ENCODE measurements at places on chromosomes 1 and 21.
A peak's percentile ranks its signal among the peaks of the same experiment; 100 is the strongest.

DNA sequence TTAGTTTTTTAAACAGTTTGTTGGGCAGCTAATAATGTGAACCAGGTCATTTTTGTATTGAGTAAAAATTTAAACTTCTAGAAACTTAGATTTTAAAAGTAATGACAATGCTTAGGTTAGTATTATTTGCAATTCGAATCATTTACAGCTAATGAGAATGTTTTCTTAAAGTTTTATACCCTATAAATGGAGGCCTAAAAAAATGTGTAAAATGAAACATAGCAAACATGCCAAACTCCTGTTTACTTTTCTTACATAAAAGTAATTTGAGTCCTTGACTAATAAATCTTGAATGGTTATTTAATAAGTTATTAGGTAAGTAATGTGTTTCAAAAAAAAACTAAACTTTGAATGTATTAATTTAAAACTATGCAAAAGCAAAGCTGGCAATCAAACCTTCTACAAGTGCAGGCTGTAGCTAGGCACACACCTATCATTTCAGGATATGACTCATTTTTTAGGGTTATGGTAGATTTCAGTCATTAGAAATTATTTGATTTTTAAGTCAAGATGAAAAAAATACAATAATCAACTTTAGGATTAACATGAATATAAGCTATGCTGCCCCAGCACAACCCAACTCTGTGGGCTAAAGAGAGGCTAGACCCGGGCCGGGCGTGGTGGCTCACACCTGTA lies 41.5 kb downstream of the CLSTN1 start:
- ATAC-seq = no peak

GRCh38 chr21:45035477-45035848 lies 38.9 kb upstream of the ADARB1 start:
- ATAC-seq = no peak

DNA sequence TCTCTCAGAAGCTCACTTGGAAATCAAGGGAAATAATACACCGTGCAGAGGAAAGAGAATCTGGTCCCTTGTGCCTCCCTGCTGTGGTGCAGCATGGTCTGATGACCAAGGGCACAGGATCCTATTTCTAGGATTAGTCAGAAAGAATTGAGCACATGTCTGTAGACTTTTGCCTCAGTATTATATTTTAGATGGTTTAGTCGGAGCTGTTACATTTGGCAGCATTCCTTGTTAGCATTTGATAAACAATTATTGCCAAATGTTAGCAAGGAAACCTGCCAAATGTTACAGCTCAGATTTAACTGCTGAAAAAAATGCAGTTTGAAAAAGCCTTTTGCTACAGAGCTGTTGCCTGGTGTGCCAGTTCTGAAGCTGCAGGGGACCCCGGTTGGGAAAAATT lies 183.5 kb upstream of the DPYD start:
- ATAC-seq = peak; percentile 62

DNA sequence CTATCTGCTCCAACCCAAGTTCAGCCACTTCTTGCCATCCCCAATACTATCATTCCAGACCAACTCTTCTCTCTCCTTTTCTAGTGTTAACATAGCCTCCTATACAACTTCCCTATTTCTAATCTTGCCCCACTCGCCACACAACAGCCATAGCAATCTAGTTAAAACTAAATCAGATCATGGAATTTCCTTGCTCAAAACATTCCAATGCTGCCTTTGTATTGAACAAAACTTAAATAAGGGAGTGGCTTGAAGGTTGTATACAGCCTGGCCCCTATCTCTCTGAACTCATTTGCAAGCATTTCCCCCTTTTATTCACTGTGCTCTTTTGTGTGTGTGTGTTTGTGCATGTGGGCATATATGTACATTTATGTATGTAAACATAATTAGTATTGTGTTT lies 118.1 kb upstream of the SGIP1 start:
- no peak for ATAC-seq

- 0 out of 3 replicates have a peak, but pooled peaks have one; percentile 27 for ATAC-seq
These were observed 24.9 kb downstream of the DIP2A start for GRCh38 chr21:46483300-46484295.

DNA sequence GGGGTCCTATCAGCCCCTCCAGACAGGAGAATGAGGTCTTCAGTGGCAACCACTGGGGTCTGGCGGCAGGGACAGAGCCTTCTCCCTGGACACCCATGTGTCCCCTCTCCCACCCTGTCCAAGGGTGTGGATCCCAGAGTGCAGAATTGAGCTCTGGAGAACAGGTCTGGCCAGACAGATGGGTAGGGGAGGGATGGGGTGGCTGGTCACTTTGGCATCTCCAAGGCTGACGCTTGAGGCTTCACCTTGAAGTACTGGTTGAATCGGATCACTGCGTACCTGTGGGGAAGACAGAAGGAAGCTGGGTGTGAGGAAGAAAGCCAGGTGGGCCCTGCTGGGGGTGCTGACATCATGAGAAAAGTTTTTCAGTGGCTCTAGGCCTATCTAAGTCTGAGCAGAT lies 19.9 kb downstream of the ETNK2 start:
- no peak for ATAC-seq

DNA sequence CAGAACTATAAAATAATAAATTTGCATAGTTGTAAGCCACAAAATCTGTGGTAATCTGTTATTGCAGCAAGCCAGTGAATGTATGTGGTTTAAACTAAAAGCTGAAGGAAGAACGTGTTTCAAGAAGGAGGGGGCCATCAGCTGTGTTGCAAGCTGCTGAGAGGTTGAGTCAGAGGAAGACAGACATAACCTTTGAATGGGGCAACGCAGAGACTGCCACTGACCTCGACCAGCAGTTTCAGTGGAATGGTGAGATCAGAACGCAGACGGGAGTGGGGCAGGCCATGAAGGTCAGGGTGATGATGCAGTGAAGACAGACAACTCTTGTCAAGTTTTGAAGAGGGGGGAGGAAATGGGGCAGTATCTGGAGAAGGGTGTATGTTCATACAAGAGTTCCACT lies 23.2 kb upstream of the QSOX1 start:
- no peak for ATAC-seq

DNA sequence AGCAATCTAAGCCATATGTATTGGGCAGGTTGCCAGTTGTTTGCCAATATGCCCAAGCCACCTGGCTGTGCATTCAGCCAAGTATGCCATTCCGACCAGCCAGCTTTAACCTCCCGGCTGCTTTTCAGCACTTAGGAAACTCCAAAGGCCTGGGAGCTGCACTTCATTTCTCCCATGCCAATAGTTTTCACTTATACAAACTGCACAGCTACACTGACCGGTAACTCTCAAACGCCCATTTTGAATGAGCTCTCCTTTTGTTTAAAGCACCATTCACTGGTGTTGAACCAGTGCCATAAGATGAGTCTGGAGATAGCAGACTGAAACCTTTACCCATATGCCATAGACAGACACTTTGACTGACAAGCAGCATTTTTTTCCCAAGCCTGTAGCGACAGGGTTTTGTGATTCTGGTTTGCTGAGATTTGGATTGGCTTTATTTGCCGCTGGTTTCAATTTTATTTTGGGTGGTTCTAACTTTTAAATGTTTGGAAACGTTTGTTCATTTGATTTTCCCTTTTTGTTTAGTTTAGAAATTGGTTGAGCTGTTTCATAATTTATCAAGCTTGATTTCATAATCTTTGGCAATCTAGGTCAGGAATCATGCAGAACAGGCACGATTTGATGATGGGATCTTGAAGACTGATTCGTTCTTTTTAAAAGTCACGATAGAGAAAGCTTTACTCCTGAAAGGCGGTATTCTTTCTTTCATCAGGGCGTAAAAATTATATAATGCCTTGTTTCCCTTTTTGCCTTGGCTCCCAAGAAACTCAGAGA lies 144.6 kb downstream of the NFIA start:
- ATAC-seq = peak; percentile 87

DNA sequence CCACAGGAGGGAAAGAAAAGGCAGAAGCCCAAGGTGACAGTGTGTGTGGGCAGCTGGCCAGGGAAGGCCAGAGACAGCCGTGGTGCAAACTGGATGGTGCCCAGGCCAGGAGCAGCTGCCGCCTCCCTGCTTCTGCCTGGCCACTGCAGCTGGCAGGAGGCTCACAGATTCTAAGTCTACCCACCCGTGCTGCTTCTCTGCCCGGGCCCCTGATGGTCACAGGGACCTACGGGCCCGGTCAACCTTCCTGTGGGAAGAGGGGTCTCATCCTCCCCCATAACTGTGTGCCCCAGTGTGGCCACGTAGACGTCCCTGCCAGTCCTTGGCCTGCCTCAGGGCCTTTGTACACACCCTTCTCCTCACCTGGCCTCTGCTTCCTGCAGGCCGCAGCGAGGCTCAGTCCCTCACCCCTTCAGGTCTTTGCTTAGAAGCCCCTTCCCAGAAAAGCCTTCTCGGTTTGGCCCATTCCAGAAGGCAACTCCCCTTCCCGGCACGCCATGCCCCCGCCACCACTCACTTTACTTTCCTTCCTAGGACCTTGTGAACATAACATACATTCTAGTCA lies 192.6 kb upstream of the AJAP1 start:
- no peak for ATAC-seq

- ATAC-seq = no peak
These were observed 32.7 kb upstream of the MTR start for GRCh38 chr1:236762410-236762809.

DNA sequence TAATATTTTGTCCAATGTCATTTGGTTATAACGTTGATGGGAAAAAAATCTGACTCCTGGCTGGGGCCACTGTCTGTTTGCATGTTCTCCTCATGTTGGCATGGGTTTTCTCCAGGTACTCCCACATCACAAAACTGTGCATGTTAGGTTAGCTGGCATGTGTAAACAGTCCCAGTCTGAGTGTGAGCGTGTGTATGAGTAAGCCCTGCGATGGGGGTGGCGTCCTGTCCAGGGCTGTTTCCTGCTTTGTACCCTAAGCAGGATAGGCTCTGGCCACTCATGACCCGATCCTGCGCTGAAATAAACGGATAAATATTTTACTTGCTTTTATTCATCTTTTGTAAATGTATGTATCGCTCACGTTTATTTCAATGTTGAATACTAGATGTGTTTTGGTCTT lies 13.5 kb downstream of the EFCAB14 start:
- ATAC-seq = no peak

DNA sequence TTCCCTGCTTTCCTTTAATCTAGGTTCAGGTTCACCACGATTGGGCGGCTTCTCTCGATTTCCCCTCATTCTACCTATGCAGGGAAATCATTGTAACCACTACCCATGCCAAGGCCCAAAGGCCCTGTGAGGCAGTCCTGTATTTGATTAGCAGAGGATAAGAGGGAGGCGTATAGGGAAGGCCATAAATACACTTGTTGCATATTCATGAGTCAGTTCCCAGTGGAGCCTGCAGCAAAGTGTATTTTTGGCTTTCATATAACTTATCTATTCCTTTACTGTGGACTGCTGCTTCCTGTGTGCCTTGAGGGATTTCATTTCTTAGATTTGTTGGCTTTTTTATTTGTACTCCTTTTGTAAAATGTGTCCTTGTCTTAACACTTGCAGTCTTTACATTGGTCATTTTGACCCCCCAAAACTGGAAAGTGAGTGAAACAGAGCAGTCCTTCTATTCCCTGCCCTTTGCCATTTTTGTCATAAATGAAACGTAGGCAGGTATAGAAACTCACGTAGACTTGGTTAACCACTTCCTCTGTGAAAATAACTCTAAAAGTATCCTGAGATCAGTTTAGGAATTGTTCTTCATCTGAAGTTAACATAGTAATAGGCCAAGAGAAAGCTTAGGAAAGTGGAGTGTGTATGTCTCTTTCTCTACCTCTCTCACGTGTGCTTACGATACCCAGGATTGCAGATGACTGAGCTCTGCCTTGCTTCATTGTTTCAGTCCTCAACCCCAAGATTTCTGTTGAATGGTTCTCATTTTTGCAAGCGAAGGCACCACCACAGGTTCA lies 19.6 kb upstream of the KCNQ4 start:
- ATAC-seq = no peak

GRCh38 chr1:227489572-227489971 lies 73.8 kb upstream of the ZNF678 start:
- ATAC-seq = no peak

GRCh38 chr21:34129901-34130715 lies 56.7 kb downstream of the MRPS6 start:
- ATAC-seq = peak; percentile 8

- peak; percentile 40 for ATAC-seq
These were observed 35.7 kb downstream of the EDN2 start for GRCh38 chr1:41448821-41449220.

DNA sequence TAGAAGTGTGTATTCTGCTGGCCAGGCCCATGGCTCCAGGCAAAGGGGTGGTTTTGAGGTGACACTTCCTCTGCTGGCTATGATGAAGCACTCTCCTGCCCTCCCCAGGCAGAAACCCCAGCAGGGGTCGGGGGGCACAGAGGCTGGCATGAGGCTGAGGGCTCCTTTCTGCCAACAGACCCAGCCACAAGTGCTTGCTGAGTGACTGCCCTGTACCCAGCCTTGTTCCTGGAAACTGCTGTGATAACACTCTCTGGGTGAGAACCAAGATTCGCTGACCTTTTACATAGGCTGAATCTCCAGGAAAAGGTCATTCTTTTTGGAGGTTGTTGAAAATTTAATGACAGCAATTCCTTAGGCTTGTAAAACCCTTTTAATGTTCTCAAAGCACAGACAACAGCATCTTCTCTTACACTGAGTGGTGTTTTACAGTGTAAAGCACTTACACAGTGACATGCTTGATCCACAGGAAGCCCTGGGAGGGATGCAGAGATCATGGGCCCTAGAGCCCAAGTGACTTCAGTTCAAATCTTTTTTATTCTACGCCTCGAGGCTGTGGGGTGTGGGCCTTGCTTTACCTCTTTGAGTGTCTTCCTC lies 155.5 kb upstream of the FGGY start:
- no peak for ATAC-seq

- ATAC-seq = no peak
These were observed 12.8 kb downstream of the MED18 start for GRCh38 chr1:28341591-28341990.

DNA sequence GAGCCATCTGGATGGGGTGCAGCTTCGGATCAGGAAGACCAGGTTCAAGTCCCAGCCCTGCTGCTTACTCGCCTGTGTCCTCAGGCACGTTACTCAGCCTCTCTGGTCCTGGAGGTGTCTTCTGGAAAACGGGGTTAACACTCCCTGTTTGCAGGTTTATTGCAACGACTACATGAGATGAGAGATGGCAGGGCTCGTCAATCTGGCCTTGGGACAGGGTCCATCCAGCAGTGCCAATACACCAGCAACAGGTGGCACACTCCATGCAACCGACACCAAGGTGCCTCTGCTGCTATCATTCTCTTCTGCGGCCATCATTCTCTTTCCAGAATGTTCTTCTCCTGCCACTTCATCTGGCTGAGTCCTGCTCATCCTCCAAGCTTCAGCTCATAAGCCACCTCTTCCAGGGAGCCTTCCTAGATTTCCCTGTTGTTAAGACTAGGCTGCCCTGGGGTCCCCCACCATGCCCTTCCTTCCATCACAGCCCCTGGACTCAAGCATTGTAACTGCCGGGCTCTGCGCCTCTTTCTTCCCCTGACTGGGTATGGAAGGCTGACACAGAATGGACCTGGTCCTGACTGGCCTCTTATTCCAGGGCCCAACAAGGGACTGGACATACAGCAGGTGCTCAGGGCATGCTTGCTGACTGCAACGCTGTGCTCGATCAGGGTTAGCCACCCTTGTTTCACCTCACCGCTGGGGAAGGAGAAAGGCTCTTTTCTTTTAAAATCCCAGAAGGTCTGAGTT lies 87.4 kb downstream of the DMRTB1 start:
- no peak for ATAC-seq
